ENCODE measurements at places on chromosomes 4 and X.

DNA sequence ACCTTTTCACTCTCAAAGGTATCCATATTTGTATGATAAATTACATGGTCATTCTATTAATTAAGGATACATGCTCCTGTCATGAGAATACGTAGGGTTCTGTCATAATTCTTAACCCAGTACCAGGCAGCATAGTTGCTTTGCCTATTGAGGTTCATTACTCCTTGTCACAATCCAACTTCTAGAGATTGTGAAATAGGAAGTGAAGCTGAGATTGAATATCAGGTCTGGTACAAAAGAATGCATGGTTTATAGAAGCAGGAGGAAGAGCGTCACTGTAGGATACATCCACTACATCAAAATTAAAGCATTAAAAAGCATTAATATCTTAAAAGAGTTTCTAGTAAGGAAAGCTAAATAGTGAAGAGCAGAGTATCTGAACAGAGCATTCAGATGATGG, 647.0 kb downstream of the IQCM start:
- DNase-seq, result no peak

DNA sequence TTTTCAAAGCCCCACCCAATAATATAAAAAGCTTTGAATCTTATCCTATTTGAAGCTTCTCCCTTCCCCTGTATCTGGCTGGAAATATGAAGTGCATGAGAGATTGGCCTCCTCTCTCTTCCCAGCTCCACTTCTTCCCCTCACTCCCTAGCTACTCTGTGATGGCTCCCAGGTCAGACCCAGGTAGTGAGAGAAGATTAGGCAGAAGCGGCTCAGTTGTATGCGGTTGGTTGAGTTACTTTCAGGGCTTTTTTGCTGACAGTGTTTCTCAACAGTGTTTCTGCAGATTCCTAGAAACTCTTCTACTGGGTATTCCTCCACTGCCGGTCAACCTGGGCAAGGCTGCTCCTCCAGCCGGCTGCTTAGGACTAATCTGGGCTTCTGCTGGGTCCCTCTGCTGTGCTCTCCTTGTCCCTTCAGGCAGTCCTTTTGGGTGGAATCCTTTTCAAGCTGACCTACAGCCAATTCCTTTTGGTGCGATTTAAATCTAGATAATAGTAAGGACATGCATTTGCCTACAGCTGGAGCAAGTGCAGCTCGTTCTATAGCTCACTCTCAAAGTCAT, 87.4 kb upstream of the SLC7A11 start:
- DNase-seq, result no peak

GRCh38 chr4:184453365-184454160, 20.8 kb downstream of the IRF2 start:
- no peak for DNase-seq

GRCh38 chr4:182286035-182286434, 42.8 kb downstream of the TENM3 start:
- DNase-seq, result no peak

- DNase-seq, result no peak
These were observed 130.3 kb downstream of the TBL1X start for GRCh38 chrX:9595174-9595573.

- DNase-seq, result no peak
These were observed 41.4 kb downstream of the CLCN3 start for GRCh38 chr4:169661761-169662160.

- no peak for DNase-seq
These were observed 209.6 kb downstream of the SPATA18 start for GRCh38 chr4:52260514-52261210.

- DNase-seq, result no peak
These were observed 56.4 kb downstream of the USP38 start for GRCh38 chr4:143240939-143241679.
